Right lobe of liver (tissue), 6 donors: ENCODE measurements at places on chromosomes 6 and 20.
A peak's percentile ranks its signal among the peaks of the same experiment; 100 is the strongest.

DNA sequence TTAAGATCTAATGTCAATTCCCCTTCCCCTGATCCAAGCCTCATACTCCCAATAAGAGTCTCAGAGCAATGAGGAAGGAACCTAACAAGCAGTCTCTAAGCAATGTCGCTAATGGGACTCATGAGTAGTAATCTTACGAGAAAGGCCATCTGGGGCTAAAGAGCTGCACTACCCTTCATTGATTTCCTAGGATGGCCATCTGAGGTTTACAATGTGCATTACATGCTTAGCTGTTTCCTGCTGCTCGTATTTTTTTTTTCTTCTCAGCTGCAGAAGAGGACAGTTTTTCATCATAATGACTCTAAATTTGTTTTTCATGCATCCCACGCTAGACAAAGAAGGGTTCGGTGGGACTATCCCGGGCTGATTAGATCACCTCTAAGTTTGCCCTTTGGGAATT, 119.3 kb downstream of the LPA start:
- peaks cover 8% of the 10 kb centered on the region for H3K36me3 ChIP-seq
- no peaks in the 10 kb centered on the region for H3K4me1 ChIP-seq
- DNase-seq: no peak
- no peak overlapping the region for H3K27ac ChIP-seq

DNA sequence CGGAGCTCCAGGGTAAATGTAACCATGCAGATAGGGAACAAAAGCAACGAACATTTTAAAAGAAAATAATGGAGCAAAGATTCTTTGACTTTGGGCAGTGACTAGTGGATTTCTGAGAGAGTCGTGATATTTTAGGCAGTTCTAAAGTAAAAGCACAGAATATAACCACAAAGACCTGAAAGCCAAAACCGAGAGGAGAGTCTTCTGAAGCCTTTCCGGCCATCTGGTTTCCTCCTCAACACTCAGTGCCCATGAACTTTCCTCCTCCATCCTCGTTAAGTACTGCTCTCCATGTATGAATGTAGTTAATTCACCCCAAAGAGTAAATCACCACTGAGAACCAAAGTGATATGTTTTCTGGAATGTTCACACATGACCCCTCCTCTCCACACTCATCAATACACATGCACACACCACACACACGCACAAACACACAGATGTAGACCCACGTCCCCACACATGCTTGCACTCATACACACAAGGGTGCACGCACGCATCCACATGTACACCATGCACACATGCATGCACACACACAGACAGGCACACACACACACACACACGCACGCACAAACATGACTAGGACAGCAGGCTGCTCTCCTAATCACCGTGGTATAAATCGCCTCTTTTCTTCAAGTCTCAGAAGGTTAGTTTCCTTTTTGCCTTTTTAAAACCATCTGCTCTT, 109.5 kb downstream of the MYLK4 start:
- no peak overlapping the region for H3K27ac ChIP-seq
- H3K4me1 ChIP-seq: no peaks in the 10 kb centered on the region
- H3K4me3 ChIP-seq: no peak overlapping the region
- H3K36me3 ChIP-seq: no peaks in the 10 kb centered on the region
- no peaks in the 10 kb centered on the region for H3K27me3 ChIP-seq

DNA sequence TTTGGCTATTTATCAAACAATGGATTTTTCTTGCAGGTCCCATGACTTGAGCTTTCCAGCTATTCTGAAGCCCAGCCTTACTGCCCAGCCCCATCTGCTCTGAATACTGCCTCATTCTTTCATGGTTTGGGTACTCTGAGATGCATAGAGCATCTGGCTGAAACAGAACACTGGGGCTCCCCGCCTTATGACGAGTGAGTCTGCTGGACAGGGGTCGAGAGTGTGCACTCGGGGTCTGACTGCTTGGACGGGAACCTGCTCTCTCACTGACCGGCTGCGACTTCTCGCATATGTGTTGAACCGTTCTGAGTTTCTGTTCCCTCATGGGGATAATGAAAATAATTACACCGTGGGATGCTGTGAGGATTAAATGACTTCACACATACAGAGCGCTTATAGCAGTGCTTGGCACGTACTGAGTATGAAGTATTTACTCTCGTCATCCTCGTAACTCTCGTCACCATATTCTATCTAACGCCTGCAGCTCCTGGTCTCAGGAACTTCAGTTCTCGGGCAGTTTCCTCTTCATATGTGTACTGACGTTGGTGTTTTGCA, 59.5 kb upstream of the MPC1 start:
- H3K4me1 ChIP-seq: no peaks in the 10 kb centered on the region
- H3K36me3 ChIP-seq: no peaks in the 10 kb centered on the region
- no peak for DNase-seq
- H3K4me3 ChIP-seq: no peak overlapping the region
- no peaks in the 10 kb centered on the region for H3K27me3 ChIP-seq

DNA sequence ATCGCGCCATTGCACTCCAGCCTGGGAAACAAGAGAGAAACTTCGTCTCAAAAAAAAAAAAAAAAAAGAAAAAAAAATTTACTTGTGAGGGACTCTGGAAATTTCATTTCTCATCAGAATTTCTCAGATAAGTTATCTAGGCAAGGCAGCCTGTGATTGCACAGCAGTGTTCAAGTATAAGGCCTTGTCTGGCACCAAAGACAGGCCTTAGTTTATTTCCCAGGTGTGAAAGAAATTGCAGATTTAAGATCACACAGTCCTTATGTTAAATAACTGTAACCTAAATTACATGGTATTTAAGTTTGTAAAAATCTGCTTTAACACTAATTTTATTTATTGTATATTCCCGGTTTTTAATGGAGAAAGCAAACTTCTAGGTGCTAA, 34.8 kb downstream of the HFE start:
- peak overlapping the region; percentile 97 for H3K27ac ChIP-seq
- no peak for DNase-seq
- H3K4me3 ChIP-seq: peak overlapping the region; percentile 82
- no peaks in the 10 kb centered on the region for H3K4me1 ChIP-seq
